ENCODE measurements at places on chromosomes 4 and X.

DNA sequence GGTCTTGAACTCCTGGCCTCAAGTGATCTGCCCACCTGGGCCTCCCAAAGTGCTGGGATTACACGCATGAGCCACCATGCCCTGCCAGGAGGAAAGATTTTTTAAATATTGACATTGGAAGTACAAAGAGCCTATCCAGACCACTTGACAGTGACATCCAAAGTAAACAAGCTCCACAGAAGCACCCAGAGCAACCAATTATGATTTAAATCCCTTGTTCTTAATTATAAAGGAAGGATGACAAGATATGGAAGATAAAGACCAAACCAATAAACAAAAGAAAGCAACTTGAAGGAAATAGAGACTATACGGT is 27.7 kb upstream of the RPL34 start:
- DNase-seq = no peak

GRCh38 chr4:93740890-93741289 is 87.7 kb upstream of the ATOH1 start:
- DNase-seq = no peak

GRCh38 chr4:87838205-87838604 is 5.4 kb downstream of the MEPE start:
- no peak for DNase-seq

- no peak for DNase-seq
These were observed 83.9 kb upstream of the ARHGAP24 start for GRCh38 chr4:85391071-85391470.

DNA sequence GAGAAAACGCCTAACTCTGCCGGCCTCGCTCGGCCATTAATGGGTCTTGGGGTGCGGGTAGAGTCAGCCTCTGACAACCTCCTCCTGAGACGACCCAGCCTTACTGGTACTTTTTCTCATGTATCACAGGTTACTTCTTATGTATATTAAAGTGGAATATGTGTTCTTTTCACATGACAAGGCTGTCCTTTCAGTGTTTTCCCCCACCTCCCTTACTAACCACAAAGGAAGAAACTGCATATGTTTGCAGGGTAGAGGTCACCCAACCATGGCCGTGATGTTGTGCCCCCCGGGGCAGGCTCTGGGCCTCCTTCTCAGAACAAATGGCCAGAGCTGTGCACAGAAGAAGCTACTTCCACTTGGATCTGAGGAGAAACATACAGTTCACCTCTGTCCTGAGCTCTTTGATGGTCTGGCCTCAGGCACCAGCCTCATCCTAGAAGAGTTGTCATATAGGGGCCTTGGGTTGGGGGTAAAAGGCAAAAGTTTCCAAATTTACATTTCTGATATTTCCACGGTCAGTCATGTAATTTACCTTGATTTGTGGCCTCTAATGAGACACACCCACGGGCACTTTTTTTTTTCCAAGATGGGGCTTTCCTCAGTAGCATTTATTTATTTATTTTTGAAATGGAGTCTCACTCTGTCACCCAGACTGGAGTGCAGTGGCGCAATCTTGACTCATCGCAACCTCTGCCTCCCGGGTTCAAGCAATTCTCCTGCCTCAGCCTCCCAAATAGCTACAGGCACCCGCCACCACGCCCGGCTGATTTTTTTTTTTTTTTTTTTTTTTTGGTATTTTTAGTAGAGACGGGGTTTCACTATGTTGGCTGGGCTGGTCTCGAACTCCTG is 1.9 kb downstream of the SOWAHD start:
- DNase-seq = no peak

DNA sequence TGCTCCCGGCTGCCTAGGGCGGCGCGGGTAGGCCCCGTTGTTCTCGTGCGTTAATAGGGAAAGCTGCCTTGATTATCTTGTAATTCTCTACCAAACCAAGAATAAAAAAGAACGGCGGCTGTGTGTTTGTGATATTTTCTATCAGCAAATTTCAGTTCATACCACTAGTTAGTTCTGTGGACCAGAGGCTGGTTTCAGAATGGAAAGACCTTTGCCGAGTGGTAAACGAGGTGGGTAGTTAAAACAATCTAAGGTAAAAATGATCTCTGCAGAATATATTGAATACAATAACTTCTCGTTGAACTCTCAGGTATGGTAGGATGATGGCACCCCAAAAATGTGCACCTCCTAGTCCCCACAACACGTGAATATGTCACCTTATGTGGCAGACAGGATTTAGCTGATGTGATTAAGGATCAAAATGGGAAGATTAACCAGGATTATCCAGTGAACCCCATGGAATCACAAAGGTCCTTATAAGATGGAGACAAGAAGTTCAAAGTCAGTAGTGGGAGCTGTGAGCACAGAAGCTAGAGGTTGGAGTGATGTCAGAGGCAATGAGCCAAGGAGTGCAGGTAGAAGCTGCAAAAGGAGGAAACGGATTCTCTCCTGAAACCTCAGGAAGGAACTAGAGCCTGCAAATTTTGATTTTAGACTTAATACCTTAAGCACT is 574 bp upstream of the CFAP97 start:
- DNase-seq = no peak

- DNase-seq = no peak
These were observed 27.6 kb downstream of the INTU start for GRCh38 chr4:127660284-127660885.

DNA sequence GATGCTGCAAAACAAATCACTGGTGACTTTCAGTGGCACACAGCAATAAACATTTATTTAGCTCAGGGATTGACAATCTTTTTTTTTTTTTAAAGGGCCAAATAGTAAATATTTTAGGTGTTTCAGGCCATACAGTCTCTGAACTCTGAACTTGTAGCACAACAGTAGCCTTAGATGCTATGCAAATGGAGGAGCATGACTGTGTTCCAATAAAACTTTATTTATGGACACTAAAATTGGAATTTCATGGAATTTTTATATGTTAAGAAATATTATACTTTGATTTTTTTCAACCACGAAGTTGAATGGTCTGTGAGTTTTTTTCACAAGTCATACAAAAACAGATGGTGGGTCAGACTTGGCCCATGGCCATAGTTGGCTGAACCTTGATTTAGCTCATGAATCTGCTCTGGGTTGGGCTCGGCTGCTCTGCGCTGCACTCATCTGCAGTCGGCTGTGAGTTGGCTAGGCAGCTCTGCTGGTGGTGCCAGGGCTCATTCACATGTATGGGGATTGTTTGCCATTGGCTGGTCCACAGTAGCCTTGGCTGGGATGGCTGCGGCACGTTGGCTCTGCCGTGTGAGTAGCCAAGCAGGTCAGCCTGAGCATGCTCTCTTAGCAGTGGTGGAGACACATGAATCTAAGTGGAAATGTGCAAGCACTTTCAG is 231.7 kb upstream of the PGRMC2 start:
- DNase-seq = no peak

DNA sequence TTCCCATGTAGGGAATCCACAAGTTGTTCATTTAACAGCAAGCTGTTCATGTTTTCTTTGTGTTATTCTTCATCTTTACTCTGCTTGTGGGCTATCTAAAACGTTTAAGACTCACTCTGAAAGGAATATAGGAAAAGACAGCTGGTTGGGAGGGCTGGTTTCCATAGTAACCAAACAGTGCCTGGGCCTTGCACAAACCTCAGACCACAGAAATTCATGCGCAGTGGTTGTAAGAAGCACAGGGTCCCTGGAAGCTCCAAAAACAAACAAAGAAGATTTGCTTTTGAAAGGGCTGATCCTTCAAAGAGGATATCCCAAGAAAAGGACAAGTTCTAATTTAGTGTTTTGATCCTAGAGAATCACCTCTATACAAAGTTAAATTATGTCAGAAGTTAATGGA is 7.8 kb downstream of the SERTM2 start:
- DNase-seq = no peak

GRCh38 chr4:6160536-6160935 is 39.8 kb downstream of the JAKMIP1 start:
- DNase-seq = no peak

DNA sequence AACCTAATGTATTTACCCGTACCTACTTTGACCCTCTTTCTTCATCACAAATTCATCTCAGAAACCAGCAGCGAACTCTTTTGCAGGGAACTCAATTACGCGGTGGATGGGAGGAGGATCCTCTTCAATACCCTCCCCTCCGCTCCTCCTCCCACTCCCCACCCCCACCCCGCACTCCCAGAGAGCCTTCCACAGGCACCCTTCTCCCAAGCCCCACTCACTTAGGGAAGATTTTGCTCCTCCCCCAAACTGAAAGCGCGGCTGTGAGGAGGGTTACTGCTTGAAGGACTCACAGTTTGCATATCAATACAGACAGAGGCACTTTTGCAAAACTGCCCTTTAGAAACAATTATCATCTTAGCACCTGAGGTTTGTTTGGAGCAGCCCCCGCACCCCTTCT is 960 bp upstream of the IL1RAPL1 start:
- DNase-seq = no peak

DNA sequence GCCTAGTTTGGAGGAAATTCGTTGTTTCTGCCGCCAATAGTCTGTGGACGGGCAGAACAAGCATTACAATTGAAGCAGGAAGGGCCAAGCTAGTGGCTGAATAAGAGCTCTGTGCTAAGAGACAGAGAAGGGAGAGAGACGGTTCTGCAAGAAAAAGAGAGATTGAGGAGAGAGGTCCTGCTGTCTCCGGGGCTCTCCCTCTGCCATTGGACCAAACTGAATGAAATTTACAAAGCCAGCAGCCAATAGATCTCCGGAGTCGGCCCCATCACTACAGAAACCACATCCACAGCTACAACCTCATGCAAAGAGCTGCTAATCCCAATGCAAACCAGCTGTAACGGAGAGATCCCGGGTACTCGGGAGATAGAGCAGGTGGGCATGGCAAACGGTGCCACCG is at the start of gene NLGN4X:
Gene NLGN4X (minus strand): TSS at position 148 of the 400 bp plus-strand sequence. CDS start 77,401 bp downstream, outside the sequence.
- DNase-seq = no peak

GRCh38 chr4:152956650-152957436 is 20.7 kb downstream of the FHDC1 start:
- DNase-seq = no peak

- no peak for DNase-seq
These were observed 7.4 kb downstream of the PPP2R2C start for GRCh38 chr4:6464842-6465588.

DNA sequence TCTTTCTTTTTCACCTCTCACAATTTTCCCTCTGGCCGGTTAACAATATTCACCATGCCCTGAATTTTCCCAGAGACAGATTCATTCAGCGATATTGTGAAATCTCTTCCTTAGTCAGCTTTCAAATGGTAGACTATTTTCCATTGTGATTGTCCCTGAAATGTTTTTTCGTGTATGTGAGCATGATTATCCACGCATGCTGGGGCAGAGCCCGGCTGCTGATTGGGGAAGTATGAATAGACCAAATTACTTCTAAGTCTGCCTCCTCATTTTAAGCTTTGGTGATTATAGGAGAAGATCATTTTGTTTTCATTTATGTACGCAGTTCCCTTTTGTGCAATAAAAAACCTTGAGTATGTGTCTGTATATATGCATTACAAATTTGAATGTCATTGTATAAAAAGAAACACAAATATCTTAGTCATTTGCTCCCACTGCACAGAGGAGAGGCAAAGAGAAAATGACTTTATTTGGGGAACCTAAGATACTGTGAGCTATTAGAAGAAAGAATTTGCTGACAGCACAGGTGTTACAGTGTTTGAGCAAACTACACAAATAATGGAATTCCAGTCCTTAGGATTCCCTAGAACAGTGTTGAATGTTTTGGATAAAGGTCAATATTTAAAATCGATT is 11.3 kb downstream of the DTHD1 start:
- DNase-seq = no peak

DNA sequence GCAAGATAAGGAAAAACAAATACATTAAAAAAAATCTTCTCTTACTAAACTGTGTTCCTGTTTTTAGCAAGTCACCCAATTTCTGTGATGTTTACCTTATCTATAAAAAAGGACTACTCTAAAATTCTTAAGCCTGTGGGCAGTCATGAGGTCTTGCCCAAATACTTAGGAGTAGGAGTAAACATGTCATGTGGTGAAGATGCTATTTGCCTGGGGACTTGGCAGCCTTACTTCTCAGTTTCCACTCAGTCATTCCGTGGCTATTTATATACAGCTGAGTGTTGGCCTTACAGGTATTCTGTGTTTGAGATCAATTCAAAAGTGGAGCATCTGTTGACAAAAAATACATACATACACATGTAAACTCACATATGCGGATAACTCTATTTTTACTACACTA is 89.9 kb upstream of the TLR2 start:
- DNase-seq = no peak

DNA sequence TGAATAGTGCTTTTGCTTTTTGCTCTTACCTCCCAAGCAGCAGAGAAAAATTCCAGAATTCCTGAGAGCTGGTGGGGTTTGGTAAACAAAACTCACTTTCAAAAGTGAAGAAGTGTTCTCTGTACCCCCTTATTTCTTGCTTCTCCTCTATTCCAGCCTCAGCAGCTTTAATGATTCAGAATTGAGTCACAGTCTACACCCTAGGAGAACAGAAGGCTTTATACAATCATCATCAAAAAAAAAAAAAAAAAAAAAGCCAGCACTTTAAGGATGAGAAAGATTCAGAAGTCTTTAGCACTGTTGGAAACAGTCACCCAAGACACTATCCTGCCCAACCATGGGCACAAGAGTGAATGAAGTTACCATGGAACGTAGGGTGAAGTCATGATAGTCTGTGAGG is 1583.1 kb upstream of the PCDH10 start:
- no peak for DNase-seq

- DNase-seq = no peak
These were observed 106.0 kb upstream of the NDST4 start for GRCh38 chr4:115219315-115219860.

DNA sequence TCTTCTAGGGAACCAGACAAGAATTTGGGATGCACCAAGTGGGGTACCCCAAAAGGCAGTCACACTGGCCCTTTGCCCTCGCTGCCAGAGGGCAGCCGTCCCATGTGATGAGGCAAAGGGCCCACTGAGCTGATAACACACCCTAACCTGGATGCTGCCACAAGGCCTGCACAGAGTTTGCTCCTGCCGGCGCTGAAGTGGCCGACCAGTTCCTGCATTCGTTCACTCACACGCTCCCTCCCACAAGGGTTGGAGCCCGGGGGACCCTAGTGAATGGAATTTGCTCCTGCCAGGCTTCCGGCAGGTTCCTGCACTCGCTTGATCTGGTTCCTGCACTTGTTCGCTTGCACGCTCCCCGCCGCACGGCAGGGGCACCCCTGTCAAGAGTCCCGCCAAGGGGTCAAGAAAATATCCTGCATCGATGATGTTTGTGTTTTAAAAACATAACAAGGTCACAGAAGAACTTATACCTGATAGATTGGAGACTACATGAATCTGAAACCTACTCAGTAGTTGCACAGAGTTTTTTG is 296.4 kb upstream of the VCX start:
- DNase-seq = no peak

DNA sequence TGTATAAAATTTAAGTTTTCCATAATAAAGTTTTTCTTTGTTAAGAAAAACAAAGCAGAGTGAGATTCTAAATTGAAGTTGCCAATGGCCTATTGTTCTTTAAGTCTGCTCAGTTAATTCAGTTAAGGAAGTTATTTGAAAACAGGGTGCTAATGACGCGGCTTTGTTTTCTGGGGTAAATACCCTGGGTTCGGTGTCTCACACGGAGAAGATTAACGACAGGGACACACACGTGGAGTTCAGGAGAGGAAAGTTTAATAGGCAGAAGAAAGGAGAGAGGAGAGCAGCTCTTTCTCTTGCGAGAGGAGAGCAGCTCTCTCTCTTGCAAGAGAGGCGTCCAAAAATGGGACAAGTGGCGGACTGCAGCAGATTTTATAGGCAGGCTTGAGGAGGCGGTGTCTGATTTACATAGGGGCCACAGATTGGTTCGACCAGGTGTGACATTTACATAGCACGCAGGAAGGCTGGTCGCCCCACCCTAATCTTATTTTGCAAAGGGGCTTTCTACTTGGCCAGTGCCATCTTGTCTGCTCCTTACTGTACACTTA is 9.6 kb downstream of the CA5B start:
- no peak for DNase-seq
